Kasumi-1 (cell line): ENCODE measurements at places on chromosomes 5 and 9.
A peak's percentile ranks its signal among the peaks of the same experiment; 100 is the strongest.

GRCh38 chr5:72145348-72145747 is 38.1 kb downstream of the MAP1B start:
- DNase-seq: no peak

GRCh38 chr9:3746296-3747275 is 220.8 kb upstream of the RFX3 start:
- no peak for DNase-seq

DNA sequence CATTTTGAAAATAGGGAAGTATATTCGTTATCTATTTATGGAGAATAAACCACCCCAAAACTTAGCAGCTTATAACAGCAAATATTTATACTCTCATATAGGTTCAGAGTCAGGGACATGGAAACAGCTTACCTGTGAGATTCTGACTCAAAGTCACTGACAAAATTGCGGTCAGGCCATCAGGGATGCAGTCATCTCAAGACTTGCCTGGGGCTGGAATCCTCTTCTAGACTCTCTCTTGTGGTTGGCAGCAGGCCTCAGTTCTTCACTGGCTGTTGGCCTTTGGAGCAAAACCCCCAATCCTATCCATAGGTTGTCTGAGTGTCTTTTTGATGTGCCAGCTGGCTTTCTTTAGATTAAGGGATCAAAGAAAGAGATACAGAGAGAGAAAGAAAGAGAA is 275.6 kb downstream of the SEC61B start:
- DNase-seq: no peak

GRCh38 chr5:176438959-176439757 is 9.0 kb upstream of the FAF2 start:
- no peak for DNase-seq

- no peak for DNase-seq
Measured at GRCh38 chr5:172872997-172873491, 39.0 kb downstream of the ERGIC1 start.

DNA sequence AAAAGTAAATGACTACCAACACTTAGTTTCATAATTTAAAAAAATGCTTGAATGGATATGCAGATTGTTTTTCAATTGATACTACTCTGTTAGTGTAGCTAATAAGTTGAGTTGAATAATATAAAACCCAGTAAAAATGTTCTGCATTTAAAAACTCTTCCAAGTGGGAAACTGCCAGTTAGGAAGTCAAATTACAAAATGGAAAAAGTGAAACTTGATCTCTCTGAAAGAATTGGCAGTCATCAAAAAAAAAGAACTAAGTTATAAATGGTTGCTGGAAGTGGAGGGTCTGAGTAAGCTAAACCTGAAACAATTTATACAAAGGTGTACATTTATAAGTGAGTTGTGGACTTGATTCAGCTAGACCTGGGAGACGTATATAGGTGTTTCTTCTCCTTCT is 52.4 kb downstream of the VCAN start:
- no peak for DNase-seq

GRCh38 chr5:54844905-54845566 is 140.4 kb downstream of the ESM1 start:
- DNase-seq: peak; percentile 66
